Activated CD8-positive, alpha-beta memory T cell treated with anti-CD3 and anti-CD28 coated beads for 1 hour (primary cell): ENCODE measurements at places on chromosomes 16 and 17.
A peak's percentile ranks its signal among the peaks of the same experiment; 100 is the strongest.

DNA sequence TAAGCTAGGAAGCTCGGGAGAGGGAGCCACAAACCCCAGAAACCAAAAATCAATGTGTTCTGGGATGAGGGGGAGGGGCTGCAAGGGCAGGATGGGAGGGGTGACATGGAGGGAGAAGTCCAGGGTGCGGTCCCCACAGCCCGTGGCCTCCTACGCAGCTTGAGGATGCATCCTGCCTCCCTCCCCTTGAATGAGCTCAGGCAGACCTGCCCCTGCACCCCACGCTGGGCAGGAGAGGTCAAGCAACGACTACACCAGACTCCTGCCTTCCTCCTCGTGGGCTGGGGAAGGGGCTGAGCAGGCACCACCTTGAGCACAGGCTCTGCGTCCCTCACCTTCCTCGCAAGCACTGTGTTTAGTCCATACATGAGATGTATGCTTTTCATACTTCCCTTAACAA, 3.9 kb downstream of the ANKRD13B start:
- DNase-seq = no peak

GRCh38 chr17:46732754-46733398, 85.6 kb downstream of the WNT3 start:
- DNase-seq = no peak

DNA sequence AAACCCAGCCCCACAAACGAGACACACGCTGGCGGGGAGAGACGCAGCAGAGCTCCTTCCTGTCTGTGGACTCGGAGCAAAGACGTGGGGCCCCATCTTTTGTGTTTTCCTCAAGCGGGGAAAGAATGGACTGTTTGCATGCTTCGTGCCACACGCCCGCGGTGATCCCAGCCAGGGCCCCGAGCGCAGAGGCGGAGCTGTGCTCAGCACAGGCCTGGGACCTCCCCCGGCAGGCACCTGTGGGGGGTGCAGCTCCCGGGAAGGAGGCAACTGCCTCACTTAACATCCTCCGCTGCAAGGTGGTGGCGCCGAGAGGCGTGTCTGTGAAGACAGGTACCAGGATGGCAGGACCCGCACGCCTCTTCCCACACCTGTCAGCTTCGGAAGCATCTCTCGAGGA, 19.1 kb downstream of the TRARG1 start:
- DNase-seq = no peak

DNA sequence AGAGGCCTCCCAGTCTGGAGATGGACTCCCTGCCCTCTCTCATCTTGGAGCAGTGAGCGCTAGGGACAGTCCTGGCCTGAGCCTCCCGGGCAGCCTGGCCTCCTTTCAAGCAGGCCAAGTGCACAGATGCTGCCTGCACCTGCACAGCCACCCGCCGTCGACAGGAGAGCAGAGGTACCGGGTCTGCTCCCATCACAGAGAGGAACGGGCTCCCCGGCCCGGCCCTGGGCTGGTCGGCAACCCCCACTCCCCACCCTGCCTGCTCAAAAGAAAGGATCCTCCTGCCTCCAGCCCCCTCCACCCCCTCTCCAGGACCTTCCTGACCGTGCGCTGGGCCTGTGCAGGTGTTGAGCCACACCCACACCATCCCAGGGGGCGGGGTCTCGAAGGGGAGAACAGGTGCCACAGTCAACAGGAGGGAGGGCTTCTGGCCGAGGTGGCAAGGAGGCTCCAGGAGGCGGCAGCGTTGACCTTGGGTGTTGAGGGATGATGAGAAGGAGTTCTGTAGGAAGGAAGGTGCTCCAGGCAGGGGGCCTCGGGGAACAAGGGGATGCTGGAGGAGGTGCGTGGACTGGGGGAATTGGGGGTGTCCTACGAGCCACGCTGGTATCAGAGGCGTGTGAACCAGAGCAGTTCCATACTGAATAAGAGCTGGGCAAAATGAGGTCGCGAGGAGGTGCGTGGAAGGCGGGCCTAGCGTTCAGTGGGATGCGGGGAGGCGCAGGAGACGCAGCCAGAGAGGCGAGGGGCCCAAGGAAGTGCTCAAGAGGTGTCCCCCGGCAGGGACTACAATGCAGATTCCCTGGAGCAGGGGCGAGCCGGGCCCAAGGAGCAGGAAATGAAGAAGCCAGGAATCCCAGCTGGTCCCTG, 967 bp upstream of the CDH15 start:
- no peak for DNase-seq

GRCh38 chr17:73468221-73468620, 156.4 kb upstream of the CDC42EP4 start:
- DNase-seq = no peak

- no peak for DNase-seq
Observed at GRCh38 chr17:43530288-43531081, 15.7 kb downstream of the ETV4 start.

DNA sequence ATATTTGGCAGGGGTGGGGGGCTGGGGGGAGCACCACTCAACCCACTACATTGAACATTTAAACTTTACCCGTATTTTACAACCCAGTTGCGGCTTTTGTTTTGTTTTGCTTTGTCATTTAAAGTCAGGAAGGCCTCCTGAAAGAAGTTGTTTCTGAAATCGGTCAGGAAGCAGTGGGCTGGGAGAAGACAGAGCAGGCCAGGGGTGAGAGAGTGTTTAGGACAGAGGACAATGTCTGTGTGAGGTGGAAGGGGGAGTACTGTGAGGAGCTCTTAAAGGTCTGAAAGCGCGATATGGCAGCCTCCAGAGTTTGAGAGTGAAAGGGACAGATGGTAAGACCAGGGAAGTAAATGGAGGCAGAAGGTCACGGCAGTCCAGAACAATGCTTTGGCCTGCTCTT, 6.1 kb upstream of the WFIKKN2 start:
- no peak for DNase-seq

GRCh38 chr16:49281843-49282642, 405 bp upstream of the CBLN1 start:
- DNase-seq = no peak

- peak; percentile 1 for DNase-seq
Observed at GRCh38 chr17:15999974-16000827, 577 bp downstream of the TTC19 start.
